ENCODE measurements at places on chromosomes 4 and X. TPM values are rescaled to one million over a fixed set of nuclear protein-coding genes. Genes with fewer than 3 reads are reported as not detected.

The CCKAR gene
- not detected for total RNA-seq

The ING2 gene
- total RNA-seq = 11.5 TPM

The TCEAL6 gene
- total RNA-seq = not detected

The PTTG2 gene
- total RNA-seq = 0.09 TPM

The RPS3A gene
- total RNA-seq = 7,127 TPM

The INPP4B gene
- 55.1 TPM for total RNA-seq

The OSTC gene
- total RNA-seq = 167 TPM

The EVC gene
- 18.6 TPM for total RNA-seq
